Keratinocyte (primary cell): ENCODE measurements at places on chromosomes 5 and 9.

GRCh38 chr5:135645336-135646180 is 66.8 kb upstream of the CXCL14 start:
- no peak for DNase-seq

- DNase-seq = no peak
These were observed 81.1 kb upstream of the KLF9 start for GRCh38 chr9:70495514-70495913.

- DNase-seq = no peak
These were observed 120.7 kb downstream of the PAPPA start for GRCh38 chr9:116274293-116274692.

DNA sequence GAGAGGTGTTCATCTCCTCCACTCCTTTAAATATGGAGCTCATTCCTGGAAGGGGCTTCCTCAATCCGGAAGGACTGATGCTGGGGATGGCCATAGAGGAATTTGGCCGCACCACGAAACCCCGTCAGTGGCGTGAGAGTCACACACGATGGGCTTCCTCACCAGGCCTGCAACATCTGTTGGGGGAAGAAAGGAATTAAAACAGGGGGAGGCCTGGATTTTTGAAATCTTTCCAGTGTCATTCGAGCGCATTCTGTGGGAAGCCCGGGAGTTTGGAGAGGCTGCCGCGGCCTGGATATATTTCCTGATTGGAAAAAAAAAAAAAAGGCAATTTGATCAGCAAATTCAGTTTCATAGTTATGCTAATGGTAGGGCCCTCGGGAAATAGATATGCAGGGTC is 76.3 kb upstream of the ORM1 start:
- no peak for DNase-seq

GRCh38 chr5:167723254-167723871 is 568.1 kb upstream of the WWC1 start:
- peak; percentile 75 for DNase-seq

- DNase-seq = no peak
These were observed 20.7 kb downstream of the TTC39B start for GRCh38 chr9:15286161-15286821.

DNA sequence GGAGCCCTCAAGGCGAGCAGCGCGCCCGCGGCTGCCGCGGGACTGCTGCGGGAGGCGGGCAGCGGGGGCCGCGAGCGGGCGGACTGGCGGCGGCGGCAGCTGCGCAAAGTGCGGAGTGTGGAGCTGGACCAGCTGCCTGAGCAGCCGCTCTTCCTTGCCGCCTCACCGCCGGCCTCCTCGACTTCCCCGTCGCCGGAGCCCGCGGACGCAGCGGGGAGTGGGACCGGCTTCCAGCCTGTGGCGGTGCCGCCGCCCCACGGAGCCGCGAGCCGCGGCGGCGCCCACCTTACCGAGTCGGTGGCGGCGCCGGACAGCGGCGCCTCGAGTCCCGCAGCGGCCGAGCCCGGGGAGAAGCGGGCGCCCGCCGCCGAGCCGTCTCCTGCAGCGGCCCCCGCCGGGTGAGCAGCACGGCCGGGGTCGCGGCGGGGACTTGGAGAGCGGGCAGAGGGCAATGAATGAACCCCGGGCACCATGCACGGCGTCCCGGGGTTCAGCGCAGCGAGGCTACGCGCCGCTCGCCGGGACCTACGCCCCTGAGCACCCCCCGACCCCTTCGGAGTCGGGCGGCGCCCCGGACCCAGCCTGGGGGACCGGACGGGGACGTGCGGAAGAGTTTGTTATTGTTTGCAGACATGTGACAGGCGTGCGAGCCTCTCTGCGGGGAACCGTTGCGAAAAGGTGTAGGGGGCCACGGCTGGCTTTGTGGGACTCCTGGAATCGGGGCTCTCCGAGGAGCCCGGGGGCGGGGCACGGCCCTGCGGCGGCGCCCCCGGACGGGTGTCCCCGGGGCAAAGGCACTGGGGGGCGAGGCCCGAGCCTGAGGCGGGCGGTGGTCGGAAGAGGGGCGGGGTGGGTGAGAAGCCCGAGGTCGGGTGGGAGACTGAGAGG is 553 bp downstream of the MAP3K1 start:
- DNase-seq = no peak

- no peak for DNase-seq
These were observed 111.4 kb downstream of the C9orf50 start for GRCh38 chr9:129509533-129509928.

DNA sequence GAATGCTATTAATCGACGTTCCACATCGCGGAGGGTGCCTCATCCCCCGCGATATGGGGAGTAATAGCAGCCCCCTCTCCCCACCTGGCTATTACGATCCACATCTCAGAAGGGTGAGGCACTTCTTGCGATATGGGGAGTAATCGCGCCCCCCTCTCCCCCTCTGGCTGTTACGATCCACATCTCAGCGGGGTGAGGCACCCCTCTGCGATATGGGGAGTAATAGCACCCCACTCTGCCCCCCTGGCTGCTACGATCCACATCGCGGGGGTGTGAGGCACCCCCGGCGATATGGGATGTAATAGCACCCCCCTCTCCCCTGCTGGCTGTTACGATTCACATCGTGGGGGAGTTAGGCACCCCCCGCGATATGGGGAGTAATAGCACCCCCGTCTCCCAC is 128.5 kb downstream of the TMEM38B start:
- DNase-seq = no peak

- no peak for DNase-seq
These were observed 342.8 kb downstream of the TMEM167A start for GRCh38 chr5:82734347-82734746.
